ENCODE measurements at places on chromosomes 12 and 14.

- no peak for DNase-seq
These were observed 120.9 kb downstream of the SINHCAF start for GRCh38 chr12:31205054-31205453.

DNA sequence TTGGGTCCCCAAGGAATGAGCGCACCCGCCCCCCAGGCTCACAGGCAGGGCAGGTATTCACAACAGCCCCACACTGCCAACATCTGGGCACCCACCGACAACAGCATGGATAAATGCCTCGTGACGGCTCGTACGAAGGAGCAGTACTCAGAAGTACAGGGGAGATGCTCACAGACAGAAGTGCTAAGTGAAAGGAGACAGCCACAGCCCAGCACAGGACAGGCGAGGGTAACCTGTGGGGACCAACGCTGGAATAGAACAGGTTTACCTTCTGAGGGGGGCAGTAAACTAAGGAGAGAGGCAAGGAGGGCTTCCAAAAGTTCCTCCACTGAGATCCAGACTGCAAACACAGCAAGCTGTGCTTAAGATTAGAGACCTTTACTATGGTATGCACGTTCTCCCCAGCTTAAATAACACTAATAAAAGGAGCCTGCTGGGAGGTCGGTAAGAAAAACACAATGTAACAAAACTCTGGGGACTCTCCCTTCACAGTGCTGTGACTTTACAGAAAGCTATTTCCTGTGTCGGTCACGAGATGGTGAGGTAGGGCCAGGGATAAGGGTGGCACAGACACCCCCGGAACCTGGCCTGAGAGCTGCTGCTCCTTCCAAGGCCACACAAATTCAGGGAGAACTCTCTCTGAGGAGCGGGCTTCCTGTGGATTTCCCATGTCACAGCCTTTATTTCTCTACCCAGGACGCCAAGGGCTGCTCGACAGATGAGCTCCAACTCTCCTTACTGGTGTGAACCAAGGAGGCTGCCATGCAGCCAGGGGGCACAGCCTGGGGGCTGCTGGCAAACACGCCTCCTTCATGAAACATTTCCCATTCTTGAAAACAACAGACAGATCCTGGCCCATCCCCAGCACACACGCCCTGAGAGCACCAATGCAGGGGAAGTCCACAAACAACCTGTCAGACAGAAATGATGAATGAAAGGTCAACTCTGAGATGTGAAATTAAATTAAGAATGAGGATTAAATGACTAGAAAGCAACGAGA, 26.3 kb downstream of the SLC15A4 start:
- DNase-seq: no peak

DNA sequence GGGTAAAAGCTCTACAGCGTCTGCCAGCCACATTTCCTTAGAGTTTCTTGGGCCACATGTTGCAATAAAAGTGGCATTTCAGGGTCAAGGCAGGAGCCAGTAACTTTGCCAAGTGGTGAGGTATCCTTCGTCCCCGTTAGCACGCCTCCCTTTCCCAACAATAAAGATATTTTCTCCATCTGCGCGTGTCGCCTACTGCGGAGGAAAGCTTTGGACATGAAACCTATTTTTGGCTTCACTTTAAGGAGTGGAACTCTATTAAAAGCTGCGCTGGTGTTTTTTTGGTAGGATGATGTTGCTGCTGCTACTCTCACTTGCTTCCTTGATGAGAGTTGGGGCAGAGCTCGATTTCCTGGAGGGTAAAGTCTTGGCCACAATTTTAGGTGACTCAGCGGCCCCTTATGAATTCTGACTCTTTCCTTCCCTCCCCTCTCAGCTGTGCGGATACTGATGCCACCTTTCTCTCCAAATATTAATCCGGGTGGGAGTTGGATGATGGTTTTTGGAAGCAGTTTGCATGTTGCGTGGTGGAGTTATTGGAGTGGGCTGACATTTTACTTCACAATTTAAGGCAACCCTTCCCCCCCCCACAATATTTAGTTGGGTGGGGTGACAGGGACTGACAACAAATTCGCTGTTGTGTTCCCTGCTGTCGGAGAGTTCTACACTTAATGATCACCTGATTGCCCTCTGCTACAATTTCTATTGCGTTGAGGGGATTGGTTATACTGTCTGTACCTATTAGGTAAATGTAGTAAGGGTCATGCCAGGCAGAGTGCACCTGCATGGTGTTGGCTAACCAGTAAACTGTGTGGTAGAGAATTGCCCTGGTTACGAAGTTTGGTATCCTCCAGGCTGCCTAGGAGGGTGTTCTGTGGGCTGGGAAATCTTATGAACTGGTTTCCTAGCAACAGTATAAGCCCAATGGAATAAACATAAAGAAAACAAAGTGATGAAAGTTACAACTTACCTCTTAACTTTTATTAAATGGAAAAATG, 1.1 kb downstream of the CCDC91 start:
- DNase-seq: no peak

DNA sequence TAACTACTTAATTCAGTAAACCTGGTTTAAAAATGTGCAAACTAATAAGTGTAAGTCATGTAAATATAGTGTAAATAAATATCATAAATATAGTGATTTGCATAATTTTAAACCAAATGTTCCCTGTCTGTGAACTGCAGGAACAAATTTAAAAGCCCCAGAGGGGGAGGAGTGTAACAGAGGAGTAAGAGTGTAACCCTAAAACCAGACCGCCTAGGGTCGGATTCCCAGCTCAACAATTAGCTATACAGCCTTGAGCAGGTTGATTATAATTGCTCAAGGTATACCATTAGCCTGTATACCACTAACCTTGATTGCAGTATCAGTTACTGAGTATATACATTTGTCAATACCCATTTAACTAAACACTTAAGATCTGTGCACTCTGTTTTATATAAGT, 218.4 kb downstream of the ADAMTS20 start:
- DNase-seq: no peak

- no peak for DNase-seq
These were observed 332.6 kb downstream of the NOVA1 start for GRCh38 chr14:26265170-26265685.

DNA sequence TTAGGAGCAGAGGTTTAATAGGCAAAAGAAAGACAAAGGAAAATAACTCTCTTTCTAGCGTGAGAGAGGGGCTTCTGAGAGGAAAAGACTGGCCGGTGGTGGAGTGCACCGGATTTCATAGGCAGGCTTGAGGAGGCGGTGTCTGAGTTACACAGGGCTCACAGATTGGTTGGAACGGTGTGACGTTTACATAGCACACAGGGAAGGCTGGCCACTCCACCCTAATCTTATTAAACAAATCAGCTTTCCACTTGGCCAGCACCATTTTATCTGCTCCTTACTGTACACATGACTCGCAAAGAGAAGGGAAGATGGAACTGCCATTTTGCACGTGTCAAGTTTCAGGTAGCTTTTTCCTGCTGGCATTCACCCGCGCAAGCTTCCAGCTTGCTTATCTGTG, 587.7 kb downstream of the RPL10L start:
- peak; percentile 85 for DNase-seq

DNA sequence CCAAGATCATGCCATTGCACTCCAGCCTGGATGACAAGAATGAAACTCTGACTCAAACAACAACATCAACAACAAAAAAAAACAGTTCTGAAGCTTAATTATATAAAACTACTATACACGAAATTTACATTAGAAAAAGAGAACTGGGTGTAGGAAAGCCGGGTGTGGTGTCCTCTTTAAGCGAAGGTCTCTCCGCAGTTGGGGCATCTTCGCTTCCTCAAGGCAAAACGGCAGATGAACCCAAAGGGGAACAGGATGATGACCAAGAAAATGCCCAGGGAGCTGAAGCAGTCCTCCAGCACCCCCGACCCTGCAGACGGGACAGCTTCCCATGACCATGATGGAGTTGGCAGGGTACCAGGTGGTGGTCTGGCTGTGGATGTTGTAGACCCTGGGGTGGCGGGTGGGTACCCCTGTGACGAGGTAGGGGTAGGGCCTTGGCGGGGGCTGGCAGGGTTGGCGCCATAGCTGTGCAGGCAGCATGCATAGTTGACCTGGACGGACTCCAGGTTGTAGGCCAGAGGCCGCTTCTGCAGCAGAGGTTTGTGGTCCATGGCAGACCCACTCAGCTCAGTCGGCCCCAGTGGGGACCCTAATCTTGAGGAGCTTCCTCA, 18.2 kb upstream of the BCAT1 start:
- no peak for DNase-seq

DNA sequence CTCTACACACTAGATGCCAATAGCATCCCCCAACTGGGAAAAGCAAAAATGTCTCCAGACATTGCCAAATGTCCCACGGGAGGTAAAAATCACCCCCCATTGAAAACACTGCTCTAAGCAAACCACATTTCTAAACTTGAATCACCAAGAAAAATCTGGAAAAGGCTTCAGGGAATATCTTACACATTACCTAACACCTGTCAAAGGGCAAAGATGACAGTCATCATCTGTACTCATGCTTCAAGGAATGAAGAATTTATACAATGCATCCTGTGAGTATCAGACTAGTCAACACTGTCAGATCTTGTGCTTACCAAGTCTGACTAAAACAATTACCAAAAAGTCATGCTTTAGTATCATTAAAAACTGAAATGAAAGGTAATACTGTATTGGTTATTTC, 161.6 kb upstream of the SOX5 start:
- no peak for DNase-seq

- DNase-seq: no peak
These were observed 3.4 kb upstream of the DLK1 start for GRCh38 chr14:100723135-100723829.

- no peak for DNase-seq
These were observed 96.8 kb upstream of the DIO3 start for GRCh38 chr14:101464310-101464983.

GRCh38 chr12:23731035-23731434, 218.4 kb downstream of the SOX5 start:
- DNase-seq: no peak

DNA sequence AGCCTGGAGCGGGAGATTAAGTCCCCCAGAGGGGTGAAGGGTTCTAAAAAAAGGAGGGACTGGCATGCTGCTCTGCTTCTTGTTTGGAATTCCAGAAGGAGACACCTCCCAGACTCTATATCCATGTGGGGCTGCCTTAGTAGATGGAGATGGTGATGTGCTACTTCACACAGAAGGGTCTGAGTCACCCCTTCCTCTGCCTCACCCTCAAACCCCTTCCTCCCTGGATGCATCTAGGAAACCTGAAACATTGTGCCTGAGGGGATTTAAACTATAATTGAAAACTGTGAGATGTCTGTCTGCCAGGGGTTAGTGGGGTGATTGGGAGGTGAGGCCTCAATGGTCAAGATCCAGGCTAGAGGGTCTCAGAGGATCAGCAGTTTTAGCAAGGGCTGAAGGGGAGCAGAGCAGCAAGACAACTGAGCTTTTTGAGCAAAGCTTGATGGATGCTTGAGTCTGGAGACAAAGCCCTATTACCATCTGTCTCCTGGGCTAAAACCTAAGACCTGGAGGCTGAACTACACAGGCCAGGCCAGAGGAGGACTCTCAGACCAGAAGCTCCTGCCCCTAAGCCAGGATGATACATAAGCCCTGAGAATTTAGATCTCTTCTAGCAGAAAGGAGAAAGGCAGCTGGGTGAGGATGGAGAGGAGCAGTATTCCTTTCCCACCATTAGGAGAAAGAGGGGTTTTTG, 314.7 kb upstream of the ATP2B1 start:
- no peak for DNase-seq

GRCh38 chr14:83162361-83162929, 1628.8 kb upstream of the SEL1L start:
- no peak for DNase-seq

DNA sequence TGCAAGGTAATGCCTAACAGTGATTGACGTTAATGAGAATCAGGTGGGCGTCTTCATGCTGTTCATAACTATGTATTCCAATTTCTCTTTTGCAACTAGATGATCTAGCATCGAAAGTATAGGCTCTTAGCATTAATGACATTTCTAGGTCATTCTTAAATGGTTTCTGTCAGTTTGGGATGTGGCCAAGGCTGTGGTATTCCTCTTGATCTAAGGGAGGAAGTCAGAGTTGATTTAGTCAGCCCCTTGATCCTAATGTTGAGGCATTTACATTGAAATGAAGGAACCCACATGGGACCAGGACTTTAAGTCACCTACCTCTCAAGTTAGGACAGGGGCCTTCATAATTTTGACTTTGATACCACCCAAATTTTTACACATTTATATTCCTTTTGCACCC, 448.1 kb downstream of the NPAS3 start:
- no peak for DNase-seq

DNA sequence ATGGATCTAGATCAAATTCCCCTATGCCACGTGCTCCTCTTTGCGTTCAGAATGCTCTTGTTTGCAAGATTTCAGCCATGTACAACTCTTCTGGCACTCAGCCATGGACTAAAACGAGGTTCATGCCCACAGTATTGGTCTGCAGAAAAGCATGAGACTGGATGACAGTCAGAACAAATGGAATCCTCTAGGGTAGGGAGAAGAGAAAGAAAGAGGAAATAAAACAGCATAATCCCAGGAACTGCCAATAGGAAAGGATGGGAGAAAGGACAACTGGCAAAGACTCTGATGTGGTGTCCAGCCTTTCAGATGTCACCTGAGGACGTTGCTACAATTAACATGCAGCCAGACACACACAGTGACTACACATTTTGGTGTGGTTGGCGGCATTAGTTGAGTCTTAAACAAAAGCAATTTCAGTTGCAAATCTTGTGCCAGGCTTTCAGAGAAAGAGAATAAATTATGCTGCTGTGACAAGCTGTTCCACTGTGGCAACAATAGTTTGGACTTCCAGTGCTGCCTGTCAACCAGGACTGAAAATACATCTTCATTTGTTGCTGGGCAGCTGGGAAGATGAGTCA, 338.0 kb downstream of the RGS6 start:
- DNase-seq: no peak

- no peak for DNase-seq
These were observed 71.3 kb downstream of the CRACR2A start for GRCh38 chr12:3681595-3682061.

DNA sequence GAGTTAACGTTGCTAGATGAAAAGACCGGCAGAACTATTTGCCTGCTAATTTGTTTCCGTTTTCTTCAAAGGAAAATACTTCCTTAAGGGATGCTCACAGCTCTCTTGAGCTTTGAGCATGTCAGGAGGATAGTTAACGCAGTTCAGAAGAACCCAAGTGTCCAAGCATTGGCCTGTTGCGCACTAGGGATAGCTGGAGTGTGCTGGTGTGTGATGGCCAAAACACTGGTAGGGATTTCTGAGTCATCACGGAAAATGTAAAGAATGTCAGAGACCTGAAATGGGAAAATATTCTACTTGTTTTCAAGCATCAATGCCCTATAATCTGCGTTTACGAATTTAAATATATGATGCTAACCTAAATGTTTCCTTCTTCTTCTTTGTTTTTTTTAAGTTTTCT, 97.8 kb downstream of the VRK1 start:
- no peak for DNase-seq

GRCh38 chr12:54014377-54015017, 5.7 kb downstream of the HOXC8 start:
- no peak for DNase-seq

- no peak for DNase-seq
These were observed 236.7 kb downstream of the FBXL14 start for GRCh38 chr12:1357711-1358110.
